ENCODE measurements at places on chromosomes 6 and 20. TPM values are rescaled to one million over a fixed set of nuclear protein-coding genes. Genes with fewer than 3 reads are reported as not detected.

RIPK1 gene
- 26.5 TPM for total RNA-seq

PNPLA1 gene
- 0.05 TPM for total RNA-seq

GGTLC1 gene
- not detected for total RNA-seq

KIF6 gene
- 2.7 TPM for total RNA-seq

DACT2 gene
- not detected for total RNA-seq

MYB gene
- 7.4 TPM for total RNA-seq

DUSP15 gene
- total RNA-seq = 3.2 TPM

PACRG gene
- total RNA-seq = not detected

CALHM6 gene
- 6.9 TPM for total RNA-seq

CYP24A1 gene
- total RNA-seq = 39.6 TPM

RNGTT gene
- 14.3 TPM for total RNA-seq

TBXT gene
- not detected for total RNA-seq

CYB5R4 gene
- 11.1 TPM for total RNA-seq

DNA sequence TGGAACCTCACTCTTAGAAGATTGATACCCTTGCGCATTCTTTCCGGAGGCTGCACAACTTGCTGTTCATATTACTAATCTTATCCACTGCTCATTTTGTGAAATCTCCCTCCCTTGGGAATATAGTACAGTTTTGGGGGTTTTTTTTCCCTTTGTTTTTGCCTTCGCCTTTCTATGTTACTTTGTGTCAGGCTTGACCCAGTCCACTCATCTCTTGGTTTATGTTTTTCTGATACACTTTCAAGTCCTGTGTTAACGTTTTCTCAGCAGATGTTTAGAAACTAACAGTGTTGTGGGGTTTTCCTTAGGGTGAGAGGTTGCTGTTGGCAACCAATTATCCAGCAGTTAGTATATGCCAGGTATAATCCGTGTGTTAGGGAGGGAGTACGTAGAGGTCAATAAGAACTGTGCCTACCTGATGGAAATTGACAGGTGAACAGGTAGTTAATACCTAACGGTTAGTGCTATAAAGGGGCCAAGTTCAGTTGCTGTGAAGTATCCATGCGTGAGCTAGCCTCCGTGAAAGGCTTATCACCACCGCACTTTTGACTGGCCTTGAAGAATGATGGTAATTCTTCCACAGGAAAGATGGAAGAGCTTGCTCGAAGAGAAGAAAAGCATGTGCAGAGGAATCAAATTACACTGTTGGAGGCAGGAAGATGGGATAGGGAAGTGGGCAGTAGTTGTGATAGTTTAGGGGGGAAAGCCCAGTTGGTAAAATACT lies 1.4 kb downstream of the NFYA start:
- DNase-seq = peak; percentile 20

- DNase-seq = no peak
Observed at GRCh38 chr6:52537001-52537753, 39.7 kb downstream of the TRAM2 start.

DNA sequence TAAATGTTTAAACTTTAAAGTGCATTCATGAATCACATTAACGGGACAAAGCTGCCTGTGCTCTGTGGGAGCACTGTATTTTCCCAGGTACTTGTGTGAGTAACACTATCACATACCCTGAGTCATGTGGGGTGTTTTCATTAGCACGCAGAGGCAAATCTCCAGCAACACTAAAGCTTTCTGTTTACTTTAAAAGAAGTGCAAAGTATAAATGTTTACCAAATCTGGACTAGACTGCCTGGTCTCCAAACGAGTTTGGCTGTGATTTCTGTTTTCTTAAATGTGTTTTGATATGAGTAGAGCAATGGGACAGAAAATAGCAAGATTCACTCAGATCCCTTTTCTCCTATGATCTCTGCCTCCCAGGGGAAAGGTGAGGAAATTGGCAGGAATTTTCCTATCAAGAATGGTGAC lies 28.8 kb upstream of the RIPPLY2 start:
- peak; percentile 46 for DNase-seq

GRCh38 chr6:139287868-139288267 lies 3.9 kb downstream of the TXLNB start:
- DNase-seq = no peak

DNA sequence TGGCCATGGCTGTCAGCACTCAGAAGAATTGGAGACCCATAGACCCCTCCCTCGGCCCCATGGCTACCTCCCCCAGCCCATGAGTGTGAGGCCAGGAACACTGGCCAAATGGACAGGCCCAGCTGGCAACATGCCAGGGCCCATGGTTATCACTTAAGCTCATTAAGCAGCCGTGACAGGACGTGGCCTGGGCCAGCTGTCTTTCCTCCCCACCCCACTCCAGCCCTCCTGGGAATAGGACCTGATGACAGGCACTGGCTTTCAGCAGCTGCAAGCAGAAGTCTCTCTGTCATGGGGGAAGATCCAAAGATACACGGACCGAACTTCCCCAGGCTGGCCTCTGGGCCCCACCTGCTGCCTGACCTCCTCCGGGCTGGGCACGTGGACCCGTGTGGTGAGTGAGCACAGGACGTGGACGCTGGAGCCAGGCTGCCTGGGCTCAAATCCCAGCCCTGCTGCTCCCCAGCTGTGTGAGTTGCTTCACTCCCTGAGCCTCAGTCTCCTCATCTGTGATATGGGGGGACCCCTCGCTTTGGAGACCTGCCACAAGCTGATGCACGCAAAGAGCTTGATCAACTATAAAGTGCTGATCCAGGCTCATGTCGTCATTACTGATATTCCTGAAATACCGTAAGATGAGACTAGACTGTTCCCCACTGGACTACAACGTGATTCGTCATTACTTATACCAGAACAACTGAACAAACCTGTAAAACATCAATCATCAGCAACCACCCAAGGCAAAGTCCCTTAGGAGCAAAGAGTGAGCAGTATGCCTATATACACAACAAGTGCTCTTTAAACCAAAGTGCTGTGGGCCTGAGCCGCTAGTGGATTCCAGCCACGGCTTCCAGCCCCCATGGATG lies 22.0 kb upstream of the VSTM2L start:
- peak; percentile 26 for DNase-seq

DNA sequence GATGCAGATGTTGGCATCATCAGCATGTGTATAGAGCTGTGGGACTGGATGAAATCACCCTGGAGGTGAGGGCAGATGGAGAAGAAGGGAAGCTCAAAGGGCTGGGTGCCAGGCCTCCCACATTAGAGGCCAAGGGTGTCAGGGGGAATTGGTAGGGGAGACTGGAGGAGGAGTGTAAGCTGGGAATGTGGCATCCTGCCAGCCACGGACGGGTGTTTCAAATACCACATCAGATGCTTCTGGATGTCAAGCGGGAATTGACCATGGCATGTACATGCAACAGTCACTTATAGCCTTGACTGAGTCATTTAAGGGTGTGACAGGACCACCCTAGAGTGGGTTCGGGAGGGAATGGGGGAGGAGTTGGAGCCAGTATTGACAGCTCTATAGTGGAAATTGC lies 9.6 kb downstream of the ERGIC3 start:
- no peak for DNase-seq

- DNase-seq = no peak
Observed at GRCh38 chr6:31252625-31253024, 19.3 kb downstream of the HLA-C start.

- DNase-seq = no peak
Observed at GRCh38 chr6:25297823-25298522, 18.8 kb downstream of the CARMIL1 start.

GRCh38 chr20:47350691-47351545 lies 5.6 kb downstream of the ZMYND8 start:
- no peak for DNase-seq

- DNase-seq = peak; percentile 37
Observed at GRCh38 chr20:64161356-64162238, 2.7 kb upstream of the MYT1 start.

DNA sequence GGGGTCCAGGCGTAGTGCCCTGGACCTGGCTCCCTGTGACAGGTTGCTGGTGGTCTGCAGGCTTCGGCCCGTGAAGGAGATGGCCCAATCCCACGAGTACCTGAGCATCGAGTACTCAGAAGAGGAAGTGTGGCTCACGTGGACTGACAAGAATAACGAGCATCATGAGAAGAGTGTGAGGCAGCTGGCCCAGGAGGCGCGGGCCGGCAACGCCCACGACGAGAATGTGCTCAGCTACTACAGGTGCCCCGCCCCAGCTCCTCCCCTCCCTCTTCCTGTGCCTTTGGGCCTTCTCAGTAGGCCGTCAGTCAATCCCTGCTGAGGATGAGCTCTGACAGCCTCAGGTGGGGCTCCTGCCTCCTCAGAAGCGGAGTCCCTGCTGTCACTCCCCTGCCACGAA lies 42.6 kb downstream of the UQCC2 start:
- DNase-seq = no peak

- DNase-seq = peak; percentile 97
Observed at GRCh38 chr6:106739387-106739786, 110.0 kb downstream of the QRSL1 start.

DNA sequence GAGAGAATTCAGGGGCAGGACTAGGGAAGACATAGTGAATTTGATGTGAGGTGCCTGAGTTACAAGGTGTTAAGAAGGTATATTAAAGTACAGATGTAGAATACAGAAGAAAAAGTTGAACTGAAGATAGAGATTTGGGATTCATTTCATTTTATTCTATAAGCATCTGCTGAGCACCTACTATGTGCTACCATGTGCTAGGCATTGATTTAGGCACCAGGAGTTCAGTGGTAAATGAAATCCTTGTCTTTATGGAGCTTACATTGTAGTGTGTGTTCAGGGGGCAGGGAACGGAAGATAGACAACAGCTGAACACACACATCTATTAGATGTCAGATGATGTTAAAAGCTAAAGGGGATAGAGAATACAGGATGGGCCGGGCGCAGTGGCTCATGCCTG lies 2.8 kb downstream of the RSPH9 start:
- no peak for DNase-seq

- DNase-seq = no peak
Observed at GRCh38 chr6:36280467-36280866, 10.6 kb downstream of the PNPLA1 start.

- DNase-seq = no peak
Observed at GRCh38 chr6:139483079-139483478, 108.6 kb upstream of the CITED2 start.

DNA sequence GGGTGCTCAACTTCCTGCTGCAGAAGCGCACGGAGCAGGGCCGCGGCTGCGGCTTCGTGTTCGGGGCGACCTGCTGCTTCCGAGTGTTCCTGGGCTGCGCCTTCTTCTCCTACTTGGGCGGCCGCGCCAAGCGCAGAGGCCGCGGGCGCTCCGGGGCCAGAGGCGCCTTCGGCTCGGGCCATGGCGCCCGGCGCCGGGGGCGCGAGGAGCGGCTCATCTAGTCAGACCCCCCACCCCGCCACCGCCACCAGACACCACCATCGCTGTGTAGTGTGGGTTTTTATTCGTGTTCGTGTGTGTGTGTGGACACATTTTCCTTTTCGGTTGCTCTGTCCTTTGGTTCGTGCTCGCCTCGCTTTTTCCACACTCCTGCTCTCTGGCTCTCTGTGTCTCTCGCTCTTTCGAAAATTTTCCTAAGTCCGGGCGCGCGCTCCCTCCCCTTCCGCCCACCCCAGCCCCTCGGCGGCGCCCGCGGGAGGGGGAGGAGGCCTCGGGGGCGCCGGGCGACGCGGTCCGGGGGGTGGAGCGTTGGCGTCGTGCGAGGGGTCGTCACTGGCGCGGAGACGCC lies 38.1 kb downstream of the GNAS start:
- DNase-seq = peak; percentile 76

DNA sequence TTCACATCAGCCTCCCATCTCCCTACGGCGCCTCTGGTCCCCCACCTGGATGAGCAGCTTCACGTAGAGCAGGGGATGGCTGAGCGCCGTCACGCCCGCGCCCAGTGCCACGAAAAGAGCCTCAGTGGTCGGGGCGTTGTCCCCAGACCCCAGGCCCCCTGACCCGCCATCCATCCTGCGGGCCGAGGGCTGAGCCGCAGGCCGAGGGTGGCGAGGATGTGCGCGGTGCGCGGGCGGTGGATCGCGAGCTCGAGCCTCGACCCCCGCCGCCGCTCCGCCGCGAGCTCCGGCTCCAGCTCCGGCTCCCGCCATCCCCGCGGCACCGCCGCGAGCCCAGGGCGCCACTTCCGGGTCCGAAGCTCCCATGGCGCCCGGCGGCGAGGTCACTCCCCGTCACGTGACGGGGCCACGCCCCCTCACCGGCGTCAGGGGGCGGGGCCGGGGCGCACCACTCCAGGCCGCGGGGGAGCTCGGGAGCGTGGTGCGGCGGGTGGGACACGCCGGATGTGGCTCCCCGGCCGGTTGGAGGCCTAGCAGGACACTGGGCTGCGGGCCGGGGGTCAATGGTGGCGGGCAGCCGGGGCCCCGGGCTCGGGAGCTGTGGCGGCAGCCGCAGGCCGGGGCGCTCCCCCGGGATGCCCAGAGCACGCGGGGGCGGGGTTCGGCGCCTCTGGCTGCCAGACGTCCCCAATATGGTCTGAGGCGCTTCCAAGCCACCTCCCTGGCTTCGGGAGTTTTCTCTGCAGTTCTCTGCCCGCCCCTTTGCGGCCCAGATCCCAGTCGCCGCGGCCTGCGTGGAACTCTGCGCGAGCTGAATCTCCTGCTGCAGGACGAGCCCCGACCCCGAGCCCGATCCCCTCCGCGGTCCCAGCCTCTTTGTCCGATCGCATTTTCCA lies at the start of gene MTCH1:
Gene MTCH1 (minus strand): TSS at position 389 of the 896 bp plus-strand sequence. CDS start 23 bp downstream, at position 366.
- peak; percentile 90 for DNase-seq

- DNase-seq = no peak
Observed at GRCh38 chr6:70072540-70073179, 206.3 kb downstream of the COL19A1 start.

DNA sequence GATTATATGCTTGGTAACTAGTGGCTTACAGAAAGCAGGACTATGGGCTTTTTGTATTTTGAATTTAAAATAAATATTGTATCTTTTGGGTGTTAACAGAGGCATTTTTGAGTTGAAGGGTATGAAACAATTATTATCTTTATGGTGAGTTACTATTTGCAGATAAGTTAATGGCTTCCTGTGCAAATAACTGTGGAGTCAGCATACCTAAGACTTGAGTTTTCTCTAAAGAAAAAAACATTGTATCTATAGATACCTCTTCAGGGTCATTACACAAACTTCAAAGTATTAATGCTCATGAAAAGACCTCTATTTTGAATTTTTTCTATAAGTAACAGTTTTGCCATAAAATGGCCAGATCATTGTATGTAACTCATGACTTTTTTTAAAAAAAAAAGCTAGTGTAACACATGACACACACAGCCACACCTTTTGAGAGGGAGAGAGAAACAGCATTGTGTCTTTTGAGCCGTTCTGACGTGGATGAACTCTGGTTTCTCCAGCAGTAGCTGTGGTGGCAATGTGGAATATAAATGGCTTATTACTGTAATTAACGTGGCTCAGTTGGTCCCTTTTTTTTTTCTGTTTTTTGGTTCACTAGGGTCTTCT lies 36.3 kb downstream of the PLEKHG1 start:
- no peak for DNase-seq

DNA sequence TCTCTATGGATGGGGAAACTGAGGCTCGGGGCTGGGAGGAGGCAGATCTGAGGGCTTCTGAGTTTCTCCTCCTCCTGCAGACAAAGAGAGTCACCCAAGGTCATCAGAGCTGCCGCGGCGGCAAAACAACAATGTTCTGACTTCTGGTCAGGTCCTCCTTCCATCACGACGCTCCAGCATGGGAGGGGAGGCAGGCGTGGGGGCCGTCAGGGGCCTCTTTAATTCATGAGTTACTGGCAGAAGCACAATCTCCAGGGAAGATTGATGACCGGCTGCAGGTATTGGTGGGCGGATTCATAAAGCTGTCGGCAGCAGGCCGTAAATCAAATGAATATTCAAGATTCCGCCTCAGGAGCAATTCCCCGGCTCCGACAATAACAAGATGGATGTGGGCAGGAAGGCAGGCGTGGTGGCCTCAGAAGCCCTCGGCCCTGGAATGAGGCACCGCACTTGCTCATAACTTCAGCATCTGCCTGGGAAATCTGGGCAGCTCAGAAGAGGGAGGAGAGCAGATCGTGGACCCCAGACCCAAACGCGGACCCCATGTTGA lies 19.1 kb downstream of the PCK1 start:
- peak; percentile 28 for DNase-seq

- DNase-seq = no peak
Observed at GRCh38 chr6:151876122-151876521, 68.6 kb downstream of the ESR1 start.

Measured in M059J (cell line).